NCI-H1048 (cell line): ENCODE measurements at places on chromosomes 13 and 19.

- DNase-seq: no peak
Observed at GRCh38 chr19:10898633-10899032, 27.3 kb downstream of the CARM1 start.

GRCh38 chr19:15299568-15300409 is 32.5 kb downstream of the BRD4 start:
- DNase-seq: no peak

GRCh38 chr19:55648585-55649267 is 714 bp downstream of the CCDC106 start:
- no peak for DNase-seq

- no peak for DNase-seq
Observed at GRCh38 chr13:109666656-109667055, 119.7 kb downstream of the IRS2 start.

DNA sequence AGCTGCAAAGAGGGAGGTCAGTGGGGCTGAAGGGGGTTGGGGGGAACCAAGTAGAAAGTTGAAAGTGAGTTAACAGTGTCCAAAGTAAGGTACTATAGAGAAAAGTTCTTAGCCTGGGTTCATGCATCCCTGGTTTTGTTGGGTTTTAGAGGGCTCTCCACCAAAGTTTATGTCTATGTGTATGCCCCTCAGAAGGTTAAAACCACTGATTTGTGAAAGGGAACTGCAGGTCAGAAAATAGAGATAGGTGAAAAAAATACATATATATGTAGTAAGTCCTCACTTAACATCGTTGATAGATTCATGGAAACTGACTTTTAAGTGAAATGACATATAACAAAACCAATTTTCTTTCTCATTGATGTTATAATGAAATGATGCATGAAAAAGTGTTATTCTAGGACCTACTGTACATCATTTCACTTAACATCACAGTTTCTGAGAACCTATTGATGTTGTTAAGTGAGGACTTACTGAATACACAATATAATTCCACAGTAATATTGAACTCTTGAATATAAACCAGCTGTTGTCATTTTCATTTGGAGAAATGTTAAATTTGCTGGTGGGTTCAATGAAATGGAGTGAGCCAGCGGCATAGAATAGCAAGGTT is 9.6 kb downstream of the DGKH start:
- DNase-seq: no peak

GRCh38 chr19:7748756-7749155 is 1.4 kb upstream of the CD209 start:
- no peak for DNase-seq

GRCh38 chr13:66965181-66965580 is 265.0 kb downstream of the PCDH9 start:
- no peak for DNase-seq

GRCh38 chr13:100381595-100382224 is 206.9 kb downstream of the GGACT start:
- DNase-seq: no peak

DNA sequence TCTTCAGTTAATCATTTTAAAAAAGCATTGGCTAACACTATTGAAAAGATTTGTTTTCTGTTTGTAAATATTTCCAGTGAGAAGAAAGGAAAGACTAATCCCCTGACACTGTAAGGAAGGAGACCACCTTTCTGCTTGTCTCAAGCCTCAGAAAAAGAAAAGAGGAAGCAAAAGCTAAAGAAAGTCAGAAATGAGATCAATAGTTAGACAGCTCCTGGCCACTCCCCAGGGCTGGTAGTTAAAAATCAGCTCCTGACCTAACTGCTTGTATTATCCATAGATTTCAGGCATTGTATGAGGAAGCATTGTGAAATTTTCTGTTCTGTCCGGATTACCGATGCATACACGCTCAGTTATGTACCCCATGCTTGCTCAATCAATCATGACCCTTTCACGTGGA is 76.6 kb downstream of the ZNF486 start:
- DNase-seq: no peak

DNA sequence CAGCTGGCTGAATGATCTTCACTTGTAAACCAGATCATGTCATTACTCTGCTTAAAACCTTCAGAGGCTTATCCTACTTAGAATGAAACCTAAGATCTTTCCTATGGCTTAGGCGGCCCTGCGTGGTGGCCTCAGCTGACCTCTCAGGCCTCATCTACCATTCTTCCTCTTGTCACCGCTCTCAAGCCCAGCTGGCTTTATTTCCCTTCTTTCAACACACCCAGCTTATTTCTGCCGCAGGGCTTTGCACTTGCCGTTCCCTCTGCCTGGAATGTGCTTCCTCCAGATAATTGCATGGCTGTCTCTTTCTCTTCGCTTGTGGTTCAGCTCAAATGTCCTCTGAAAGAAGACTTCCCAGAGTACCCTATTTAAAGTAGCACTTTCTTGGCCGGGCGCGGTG is 3.6 kb upstream of the ASF1B start:
- no peak for DNase-seq

- no peak for DNase-seq
Observed at GRCh38 chr13:76336889-76337844, 549.0 kb downstream of the KCTD12 start.

- no peak for DNase-seq
Observed at GRCh38 chr13:43377149-43377548, 353.8 kb downstream of the DNAJC15 start.

DNA sequence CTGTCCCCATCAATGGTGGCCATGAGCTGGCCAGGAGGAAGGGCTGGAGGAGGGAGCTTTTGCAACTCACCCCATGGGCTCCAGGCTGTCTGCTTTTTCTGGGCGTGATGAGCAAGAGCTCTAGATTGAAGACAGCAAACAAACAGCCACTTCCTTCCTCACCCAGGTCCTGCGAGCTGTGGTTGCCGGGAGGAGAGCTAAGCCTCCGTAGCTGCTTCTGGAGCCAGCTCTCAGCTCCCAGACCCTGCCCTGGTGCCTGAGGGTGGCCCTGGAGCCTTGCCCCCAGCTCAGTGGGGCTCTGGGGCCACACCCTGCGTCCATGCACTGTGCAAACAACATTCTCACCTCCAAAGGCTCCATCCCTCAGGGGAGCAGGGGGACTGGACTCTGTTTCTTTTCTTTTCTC is 6.2 kb downstream of the MYO1F start:
- no peak for DNase-seq

GRCh38 chr13:113031465-113031864 is 62.5 kb downstream of the MCF2L start:
- no peak for DNase-seq

- no peak for DNase-seq
Observed at GRCh38 chr13:21960108-21960507, 289.2 kb downstream of the FGF9 start.
